ENCODE measurements at places on chromosomes 3 and 15. TPM values are rescaled to one million over a fixed set of nuclear protein-coding genes. Genes with fewer than 3 reads are reported as not detected.

- no peak for DNase-seq
Observed at GRCh38 chr15:39743611-39744010, 39.0 kb downstream of the FSIP1 start.

- no peak for DNase-seq
Observed at GRCh38 chr3:9878700-9879099, 1.4 kb downstream of the CIDEC start.

LRTM1 gene
- not detected for total RNA-seq

DNA sequence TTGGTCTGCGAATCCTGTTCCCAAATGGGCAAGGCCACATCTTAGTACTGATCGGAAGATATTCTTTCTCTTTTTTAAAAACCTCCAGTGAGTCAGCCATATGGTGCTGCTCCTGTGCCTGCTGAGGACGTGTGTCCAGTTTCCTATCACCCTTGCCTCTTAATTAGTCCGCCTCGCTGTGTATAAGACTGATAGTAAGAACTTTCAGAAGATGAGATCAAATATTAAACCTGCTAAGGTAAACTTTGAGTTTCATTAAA is 612 bp downstream of the UBA5 start:
- DNase-seq = no peak

CACNA1D gene
- 1.0 TPM for total RNA-seq

DNA sequence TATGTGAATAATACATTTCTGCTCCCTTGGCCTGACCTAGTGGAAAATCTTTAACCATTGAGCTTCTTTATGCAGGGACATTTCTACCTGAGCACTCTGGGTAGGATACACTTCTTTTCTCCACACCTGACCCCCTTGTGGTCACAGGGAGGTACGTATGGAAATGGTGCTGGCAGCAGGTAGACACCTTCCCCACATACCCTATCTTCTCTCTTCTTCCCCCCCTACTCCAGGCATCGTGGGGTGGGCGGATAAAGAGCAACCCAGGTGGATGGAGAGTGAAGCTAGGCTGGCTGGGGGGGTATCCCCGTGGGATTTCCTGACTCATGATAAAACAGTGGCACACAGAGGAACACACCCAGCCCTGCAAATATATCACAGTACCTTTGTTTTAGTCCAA is 312.1 kb downstream of the ARRDC4 start:
- DNase-seq = no peak

Data from left ventricle myocardium superior (tissue), 1 donor.